ENCODE measurements at places on chromosomes 16 and 17.

DNA sequence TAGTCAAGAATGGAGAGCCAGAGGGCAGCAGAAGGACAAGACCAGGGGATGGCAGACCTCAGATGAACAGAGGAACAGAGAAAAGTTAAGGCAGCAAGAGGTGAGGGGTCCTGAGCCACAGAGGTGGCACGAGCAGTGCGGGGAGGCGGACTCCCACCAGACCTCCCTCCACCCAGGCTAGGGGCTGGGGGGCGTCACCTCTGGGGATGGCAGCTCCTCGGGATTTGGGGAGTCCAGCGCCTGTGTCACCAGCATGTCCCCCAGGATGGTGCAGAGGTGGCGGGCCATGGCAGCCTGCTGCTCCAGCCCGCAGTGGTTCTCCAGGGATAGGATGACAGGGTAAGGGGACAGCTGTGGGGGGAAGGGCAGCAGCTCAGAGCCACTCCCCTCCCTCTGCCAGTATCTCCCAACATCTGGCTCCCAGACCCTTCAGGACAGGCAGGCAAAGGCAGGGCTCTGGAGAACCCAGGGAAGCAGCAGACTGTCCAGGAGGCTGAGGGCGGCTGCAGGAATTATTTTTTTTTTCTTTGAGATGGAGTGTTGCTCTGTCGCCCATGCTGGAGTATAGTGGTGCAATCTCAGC is 15.8 kb downstream of the PLCD3 start:
- DNase-seq, result no peak

DNA sequence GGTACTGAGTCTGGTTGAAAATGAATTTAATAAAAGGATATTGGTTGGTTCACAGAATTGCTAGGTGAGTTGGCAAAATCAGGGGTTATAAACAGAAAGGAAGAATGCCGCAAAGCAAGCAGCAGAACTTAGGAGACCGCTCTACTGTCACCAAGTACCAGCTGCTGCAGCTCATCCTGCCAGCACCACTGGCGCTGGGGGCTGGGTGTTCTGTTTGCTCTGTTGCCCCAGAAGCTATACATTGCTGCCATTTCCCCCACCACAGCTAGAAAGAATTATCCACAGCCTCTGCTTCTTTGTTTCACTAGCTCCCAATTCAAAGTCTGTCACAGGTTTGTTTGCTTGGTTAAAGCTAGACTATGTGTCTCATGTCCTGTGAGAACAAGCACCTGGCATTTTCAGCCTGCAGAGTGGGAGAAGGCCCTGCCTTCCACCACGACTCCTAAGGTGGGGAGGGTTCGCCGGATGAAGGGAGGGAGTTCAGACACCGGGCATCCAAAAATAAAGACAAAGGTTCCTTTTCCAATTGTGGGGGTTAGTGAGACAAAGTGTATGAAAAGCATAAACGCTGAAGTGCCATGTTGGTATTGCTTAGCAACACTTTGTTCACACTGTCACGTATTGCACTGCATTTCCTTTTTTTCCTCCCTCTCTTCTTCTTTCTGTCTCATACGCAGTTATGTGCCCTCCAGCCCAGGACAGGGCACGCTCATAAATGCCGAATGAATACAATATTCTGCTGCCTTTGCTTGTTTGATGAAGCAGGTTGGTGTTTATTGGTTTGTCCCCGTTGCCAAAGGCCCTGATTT is 9.6 kb upstream of the CPD start:
- no peak for DNase-seq

DNA sequence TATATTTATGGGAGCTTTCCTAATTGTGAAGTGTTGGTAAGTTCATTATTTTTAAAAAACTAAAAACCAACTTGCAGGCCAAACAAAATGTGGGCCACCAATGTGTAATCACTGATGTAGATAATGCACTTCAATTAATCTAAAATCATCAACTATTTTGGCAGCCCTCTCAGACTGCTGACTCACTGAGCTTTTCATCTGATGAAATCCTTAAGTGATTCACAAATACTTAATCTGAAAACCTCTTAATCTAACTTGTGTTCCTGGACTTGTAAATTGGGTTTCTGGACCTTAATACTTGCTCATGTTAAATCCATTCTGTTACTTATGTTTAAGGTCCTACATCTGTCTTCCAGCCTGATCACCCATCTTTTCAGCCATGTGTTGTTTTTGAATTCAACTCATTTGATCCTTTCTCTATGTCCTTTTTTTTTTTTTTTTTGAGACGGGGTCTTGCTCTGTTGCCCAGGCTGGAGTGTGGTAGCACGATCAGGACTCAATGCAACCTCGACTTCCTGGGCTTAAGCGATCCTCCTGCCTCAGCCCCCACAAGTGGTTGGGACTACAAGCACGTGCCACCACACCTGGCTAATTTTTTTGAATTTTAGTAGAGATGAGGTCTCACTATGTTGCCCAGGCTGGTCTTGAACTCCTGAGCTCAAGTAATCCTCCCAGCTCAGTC is 39.0 kb downstream of the PRKCB start:
- no peak for DNase-seq

GRCh38 chr17:71383091-71383490 is 737.7 kb upstream of the SOX9 start:
- DNase-seq, result no peak

DNA sequence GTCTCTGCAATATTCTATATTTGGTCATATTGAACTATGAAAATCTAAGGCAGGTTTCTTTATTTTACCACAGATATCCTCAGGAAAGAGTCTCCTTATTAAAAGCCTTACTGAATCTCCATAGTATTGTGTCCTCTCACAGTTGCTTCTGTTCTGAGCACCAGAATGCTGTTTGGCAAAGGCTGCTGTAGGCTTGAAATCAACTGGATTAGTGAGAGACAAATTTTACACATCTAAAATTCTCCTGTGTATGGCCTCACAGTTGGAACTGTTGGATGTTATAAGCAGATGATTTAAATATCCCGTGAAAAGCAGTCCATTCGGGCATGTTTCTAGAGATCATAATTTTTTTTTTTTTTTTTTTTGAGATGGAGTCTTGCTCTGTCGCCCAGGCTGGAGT is 9.5 kb downstream of the CLTC start:
- DNase-seq, result no peak

DNA sequence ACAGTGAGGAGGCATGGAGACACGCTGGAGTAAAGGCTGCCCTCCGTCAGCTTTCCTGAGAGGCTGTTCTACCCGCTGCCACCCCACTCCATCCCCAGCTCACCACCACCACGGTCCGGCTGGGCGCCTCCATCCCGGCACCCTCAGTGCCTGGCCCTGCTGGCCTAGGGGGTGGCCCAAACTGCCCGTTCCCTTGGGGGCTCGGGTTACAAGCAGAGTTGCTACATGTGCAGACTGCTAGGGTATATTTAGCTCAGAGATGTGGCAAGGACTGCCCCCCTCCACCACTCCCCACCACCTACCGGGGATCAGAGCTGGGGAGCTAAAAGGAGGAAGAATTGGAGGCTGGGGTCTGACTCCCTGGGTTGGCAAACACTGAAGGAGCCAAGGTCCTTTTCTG is 4.1 kb downstream of the CACNB1 start:
- DNase-seq, result no peak

GRCh38 chr17:39400547-39401411 is 647 bp downstream of the FBXL20 start:
- peak; percentile 21 for DNase-seq

- DNase-seq, result peak; percentile 87
Measured at GRCh38 chr17:836151-836550, 54.0 kb downstream of the MRM3 start.

GRCh38 chr16:142405-142967 is 4.0 kb upstream of the NPRL3 start:
- no peak for DNase-seq

GRCh38 chr16:66944054-66944441 is 8.7 kb downstream of the CES2 start:
- DNase-seq, result no peak

DNA sequence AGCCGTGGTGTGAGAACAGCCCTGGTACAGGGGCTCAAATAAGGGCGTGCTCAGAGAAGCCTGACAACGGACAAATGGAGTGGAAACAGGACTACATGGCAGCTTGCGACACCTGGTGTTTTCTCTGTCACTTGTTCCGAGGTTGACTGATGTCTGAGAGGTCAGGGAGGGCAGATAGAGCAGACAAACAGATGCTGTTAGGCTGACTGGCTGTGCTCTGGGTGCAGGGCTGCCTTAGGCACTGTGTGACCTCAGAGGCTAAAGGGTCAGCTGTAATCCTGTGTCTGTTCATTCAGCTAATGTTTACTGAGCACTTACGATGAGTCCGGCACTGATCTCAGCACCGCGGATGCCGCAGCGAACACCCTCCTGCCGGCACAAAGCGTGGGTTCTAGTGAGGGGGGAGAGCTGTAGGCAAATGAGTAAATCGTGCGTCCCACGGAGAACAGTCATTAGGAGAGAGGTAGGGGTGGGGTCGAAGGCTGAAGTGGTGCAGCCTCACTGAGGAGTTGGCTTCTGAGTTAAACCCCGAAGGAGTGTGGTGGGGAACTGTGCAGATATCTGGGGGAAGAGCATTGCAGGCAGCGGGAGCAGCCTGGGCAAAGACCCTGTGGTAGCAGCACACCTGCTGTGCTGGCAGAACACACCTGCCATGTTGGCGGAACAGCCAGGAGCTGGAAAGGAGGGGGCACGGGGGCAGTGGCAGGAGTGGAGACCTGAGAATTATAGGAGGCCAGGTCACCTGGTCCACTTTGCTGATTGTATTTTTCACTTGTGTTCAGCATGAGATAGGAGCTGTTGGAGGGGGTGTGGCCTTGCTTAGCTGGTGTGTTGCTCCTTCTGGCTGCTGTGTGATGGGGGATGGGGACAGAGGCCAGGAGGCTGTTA is 35.0 kb downstream of the GPT2 start:
- DNase-seq, result no peak

GRCh38 chr16:87062569-87063442 is 254.4 kb downstream of the C16orf95 start:
- peak; percentile 66 for DNase-seq

- DNase-seq, result no peak
Measured at GRCh38 chr16:46968063-46968435, 5.4 kb downstream of the DNAJA2 start.

- no peak for DNase-seq
Measured at GRCh38 chr16:56738221-56738620, 8.3 kb downstream of the NUP93 start.

- no peak for DNase-seq
Measured at GRCh38 chr17:81992306-81993102, 15.1 kb downstream of the ASPSCR1 start.

DNA sequence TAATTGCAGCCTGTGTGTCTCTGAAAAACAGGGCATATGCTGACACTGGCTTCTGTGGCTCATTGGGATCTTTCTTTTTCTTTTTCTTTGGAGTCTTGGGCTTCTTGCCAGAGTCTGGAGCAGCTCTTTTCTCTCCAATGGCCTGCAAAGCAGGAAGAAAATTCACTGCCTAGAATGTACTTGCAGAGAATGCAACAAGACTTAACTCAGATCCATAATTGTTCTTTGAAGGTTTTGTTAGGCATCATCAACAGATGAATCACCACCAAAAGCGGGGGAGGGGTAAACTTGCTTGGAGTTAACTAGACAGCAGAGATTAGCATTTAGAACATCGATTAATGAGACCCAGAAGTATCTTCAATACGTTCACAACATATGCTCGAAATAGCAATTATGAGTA is 100.9 kb downstream of the TOX3 start:
- no peak for DNase-seq

Measured in EL (cell line).